ENCODE measurements at places on chromosomes 12 and 14.
A peak's percentile ranks its signal among the peaks of the same experiment; 100 is the strongest.

DNA sequence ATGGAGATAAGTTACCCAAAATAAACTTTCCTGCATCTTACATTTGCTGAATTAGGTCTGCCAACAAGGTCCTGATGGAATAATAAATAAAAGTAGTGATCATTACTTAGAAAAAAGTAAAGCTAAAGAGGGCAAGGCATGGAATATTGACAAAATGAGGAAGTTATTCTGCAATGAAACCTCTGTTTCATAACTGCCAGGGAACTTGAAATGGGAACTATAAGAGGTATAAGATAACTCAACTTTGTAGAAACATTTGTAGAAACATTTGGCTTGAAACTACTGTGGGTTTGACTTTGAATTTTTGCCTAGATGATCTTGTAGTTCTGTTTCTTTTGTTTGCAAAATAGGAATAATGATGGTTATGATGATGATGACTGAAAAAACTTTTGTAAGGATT lies 18.7 kb upstream of the YBX3 start:
- DNase-seq = no peak

DNA sequence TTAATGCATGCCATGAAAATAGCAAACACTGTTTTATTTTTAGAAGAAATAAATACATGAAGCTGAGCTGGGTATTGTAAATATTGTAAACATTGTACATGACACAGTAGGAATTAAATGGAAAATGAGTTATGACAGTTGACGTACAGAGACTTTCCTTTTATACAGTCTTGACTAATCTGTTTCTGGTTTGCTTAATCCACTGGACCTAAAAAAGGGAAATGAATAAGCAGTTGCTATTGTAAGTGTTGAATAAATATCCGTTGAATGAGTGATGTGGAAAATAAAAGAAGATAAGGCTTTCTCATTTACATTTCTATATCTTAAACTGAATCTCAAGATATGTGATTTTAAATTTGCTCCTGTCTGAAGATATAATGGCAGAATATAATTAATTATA lies 15.0 kb downstream of the PMCH start:
- DNase-seq = no peak

- DNase-seq = peak; percentile 37
These were observed 53.1 kb upstream of the STON2 start for GRCh38 chr14:81453166-81453766.

GRCh38 chr12:62963486-62964041 lies 28.6 kb upstream of the PPM1H start:
- no peak for DNase-seq

- DNase-seq = no peak
These were observed 60.8 kb downstream of the FLRT2 start for GRCh38 chr14:85590784-85591183.

GRCh38 chr14:77155083-77155482 lies 13.5 kb upstream of the ZDHHC22 start:
- DNase-seq = no peak

DNA sequence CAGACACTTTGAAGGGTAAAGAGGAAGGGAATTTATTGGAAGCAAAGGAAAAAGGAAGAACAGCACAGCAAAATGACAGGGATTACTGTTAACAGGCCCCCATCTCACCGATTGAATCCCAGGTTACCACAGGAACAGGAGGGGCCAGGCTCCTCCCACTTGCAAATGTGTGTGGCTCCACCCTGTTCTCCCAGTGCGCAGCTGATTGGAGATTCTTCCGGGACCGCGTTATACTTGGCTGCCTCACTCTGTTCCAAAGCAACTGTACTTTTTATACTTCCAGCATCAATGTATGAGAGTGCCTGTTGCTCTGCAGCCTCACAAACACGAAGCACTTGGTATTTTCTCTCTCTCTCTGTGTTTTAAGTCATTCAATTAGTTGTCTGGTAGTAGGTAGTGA lies 273.6 kb upstream of the MDGA2 start:
- DNase-seq = no peak

DNA sequence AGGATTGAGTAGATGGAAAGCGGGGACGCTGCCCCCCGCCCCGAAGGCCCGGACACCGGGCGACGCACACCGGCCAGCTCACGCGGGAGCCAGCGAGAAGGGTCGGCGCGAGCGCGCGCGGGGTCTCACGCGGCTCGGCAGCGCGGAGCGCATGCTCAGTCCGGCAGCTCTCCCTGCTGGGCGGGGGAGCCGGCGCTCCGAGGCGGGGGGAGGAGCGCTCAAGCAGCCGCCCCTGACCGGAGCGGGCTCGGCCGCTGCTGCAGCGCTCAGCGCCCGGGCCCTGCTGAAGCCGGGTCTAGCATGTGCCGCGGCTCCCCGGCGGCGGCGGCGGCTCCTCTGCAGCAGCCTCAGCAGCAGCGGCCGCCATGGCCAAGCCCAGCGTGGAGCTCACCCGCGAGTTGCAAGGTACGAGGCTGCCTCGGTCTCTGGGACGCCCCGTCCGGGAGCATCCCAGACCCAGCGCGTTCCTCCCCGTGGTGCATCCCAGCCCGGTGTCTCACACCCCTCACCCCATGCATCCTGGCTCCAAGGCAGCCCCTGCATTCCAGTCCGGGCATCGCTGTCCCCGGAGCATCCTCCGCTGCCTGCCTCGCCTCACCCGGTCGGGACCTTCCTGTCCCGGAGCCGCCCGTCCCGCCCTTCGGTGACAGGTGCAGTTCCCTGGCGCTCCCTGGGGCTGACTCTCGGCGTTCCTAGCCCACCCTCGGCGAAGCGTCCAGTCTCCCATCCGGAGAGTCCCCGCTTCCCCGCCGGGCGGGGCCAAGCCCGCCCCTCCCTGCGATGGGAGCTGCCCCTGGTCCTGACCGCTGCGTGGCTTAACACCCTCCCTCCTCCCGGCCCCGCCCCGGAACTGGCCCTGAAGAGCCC lies at the start of gene CARMIL3:
Gene CARMIL3, plus strand, starts transcription at position 221 of the 867 bp plus-strand sequence. Its CDS starts 145 bp downstream, at position 366.
- DNase-seq = peak; percentile 60

DNA sequence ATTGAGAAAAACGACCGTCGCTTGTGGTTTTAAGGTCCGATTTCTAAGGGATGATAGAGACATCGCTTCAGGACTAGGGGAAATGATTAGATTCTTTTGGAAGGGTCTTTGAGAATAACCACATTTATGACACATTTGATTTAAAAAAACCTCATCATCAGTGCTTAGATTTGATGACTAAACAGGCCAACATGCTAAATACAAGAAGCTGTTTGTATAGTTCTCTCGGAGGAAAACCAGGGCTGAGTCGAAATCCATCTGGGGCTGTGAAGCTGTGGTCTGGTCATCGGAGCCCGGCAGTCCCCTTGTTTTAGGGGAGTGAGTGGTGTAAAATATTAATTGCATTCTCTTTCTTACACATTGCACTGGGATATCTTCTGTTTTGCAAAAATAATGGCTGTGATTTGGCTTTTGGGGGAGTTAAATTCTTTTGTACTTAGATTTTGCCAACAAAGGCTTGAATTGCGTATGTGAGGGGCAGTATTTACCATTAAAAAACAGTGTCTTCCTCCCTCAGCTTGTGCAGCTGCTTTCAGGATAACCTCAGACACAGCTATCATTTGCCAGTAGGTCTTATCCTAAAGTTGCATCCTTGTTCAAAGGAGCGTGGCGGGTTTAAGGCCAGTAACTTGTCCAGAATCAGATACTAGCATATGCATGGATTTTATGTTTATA lies 550 bp downstream of the GNG2 start:
- DNase-seq = no peak

DNA sequence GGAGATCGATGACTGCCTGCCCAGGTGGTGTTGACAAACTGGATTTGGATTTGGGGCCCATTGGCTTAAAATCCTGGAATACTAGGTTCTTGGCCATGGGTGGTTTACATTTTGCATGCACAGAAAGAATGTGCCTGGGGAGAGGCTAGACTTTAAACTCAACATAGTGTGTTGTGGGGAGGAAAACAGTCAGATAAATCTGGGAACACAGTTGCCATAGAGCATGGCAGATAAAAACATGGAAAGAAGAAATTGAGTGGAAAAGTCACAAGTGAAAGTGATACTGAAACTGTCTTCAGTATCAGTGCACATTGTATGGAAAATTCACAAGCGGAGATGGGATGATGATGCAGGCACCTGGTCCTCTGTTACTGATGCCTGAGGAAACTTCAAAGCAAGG lies 95.2 kb downstream of the SSPN start:
- no peak for DNase-seq

- DNase-seq = no peak
These were observed 49.3 kb upstream of the ASPG start for GRCh38 chr14:104036212-104036611.

DNA sequence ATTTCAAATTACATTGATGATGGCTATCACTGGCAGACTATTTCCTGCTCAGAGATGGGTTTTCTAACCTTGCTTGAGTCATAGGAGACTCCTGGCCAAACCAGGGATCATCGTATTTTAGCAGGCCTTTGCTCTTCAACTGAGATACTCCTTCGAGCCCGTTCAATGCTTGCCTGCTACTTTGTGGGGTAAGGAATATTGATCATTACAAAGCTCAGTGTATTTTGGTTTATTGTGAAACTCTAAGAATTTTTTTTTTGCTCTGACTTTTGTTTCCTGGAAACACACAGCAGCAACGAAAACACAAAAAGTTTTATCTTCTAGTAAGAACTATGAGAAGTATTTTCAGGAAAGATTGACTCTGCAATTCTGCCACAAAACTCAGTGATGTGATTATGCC lies 4.1 kb downstream of the GPRC5D start:
- DNase-seq = no peak

DNA sequence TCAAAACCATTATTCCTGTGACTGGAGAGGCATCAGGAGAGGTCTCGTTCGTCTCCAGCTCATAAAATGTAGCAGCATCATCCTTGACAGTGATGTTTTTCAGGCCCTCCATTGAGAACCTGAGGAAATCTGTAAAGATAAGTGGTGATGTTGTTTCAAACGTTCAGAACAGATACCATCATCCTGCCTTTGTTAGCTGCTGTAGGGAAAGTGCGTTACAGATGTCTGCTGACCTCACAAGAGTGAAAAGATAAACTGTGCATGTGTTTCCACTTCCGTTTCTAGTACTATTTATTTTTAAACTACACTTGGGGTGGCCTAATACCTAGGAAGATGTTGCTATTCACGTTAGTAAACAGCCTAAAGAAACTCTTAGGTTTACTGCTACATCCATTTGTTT lies 28.4 kb downstream of the BCL2L14 start:
- DNase-seq = no peak

GRCh38 chr14:74763803-74764531 lies 851 bp downstream of the YLPM1 start:
- DNase-seq = peak; percentile 23

DNA sequence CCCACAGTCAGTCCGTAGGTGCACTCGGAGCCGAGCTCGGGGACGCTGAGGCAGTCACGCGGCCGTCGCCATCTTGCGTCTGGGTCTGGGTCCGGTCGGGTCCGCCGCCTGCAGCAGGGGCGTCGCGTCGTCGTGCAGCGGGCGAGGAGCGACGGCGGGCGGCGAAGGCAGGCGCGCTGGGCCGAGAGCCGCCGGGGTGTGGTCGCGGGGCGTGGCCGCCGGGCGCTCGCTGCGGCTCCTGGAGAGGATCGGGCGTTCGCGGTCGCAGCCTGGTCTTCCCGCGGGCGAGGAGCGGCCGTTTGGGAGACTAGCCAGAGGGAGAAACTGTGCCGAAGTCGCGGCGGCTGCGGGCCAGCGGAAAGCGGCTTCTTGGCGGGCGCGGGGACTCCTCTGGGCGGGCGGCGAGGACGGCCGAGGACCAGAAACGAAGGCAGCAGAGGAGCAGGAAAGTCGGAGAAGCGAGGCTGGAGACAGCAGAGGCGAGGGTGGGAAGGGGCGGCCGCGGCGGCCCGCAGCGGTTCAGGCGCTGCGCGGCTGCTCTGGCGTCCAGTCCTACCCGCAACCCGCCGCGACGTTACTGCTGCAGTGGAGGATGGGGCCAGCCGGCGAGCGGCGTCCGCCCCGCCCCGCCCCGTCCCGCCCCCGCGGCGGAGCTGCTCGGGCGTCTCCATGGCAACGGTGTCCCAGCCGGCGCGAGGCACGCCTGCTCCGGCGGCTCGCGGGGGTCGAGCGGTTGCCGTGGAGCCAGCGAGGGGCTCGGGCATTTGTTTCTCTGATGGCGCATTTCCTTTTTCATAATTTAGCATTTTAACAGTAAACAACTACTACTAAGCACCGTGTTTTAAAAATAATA lies at the start of gene PNMA1:
Gene PNMA1, minus strand, starts transcription at position 582 of the 853 bp plus-strand sequence. CDS start 745 bp downstream, outside the sequence.
- peak; percentile 91 for DNase-seq

DNA sequence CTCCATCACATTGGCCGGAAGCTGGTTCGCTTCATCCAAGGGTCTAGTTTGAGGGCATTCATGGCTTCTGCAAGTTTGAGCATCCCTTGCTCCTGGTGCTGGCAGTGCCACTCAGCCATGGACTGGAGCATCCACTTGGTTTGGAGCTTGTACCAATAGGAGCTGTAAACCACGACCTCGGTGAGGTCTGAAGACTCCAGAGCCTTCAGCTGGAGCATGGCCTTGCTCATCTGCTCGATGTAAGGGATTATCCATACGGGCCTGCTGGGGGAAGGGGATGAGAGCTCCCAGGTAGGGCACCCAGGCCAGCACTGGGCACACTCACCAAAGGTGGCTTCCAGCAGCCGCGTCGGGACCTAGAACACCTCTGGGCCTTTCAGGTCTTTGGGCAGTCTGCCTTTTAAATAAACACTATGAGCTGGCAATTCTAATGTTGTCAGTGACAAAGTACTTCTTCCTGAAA lies 13.5 kb downstream of the FOS start:
- DNase-seq = no peak

DNA sequence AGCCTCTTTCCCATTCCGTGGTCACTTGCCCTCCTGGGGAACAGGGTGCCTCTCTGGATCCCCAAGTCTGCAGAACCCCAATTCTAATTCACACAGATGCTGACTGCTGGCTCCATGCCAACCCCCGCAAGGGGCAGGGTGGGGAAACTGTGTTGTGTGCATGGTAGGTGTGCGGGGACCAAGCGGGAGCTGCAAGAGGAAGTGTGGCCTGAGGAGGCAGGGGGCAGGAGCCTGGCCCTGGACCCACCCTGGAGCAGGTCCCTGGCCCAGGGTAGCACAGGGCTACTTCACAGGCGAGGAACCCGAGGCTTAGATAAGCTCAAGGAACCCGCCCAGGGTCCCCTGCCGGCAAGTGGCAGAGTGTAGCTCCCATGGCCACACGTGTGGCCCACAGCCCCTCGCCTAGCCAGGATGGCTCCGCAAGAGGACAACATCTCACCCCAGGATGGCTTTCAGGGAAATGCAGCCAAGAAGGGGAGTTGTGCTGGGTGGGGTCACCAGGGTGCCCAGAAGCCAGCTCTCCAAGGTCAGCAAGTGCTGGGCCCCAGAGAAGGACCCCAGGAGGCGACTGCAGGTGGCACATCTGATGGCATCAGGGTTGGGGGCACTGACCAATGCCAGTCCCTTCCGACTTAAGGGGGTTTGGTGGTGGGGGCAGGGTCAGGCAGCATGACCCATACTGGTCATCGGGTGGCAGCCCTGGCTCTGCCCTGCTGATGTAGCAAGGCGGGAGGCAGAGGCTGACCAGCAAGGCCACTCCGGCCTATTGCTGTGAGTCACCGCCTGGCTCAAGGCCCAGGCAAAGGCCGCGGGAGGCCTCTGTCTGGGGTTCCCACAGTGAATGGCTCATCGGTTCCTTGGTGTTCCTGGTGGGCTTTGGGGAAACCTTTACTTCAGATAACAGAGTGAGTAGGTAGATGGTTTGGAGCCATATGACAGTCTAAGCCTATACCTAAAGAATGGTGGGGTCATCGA lies 37.3 kb upstream of the EML1 start:
- no peak for DNase-seq
